ENCODE measurements at places on chromosomes 2 and 18.

DNA sequence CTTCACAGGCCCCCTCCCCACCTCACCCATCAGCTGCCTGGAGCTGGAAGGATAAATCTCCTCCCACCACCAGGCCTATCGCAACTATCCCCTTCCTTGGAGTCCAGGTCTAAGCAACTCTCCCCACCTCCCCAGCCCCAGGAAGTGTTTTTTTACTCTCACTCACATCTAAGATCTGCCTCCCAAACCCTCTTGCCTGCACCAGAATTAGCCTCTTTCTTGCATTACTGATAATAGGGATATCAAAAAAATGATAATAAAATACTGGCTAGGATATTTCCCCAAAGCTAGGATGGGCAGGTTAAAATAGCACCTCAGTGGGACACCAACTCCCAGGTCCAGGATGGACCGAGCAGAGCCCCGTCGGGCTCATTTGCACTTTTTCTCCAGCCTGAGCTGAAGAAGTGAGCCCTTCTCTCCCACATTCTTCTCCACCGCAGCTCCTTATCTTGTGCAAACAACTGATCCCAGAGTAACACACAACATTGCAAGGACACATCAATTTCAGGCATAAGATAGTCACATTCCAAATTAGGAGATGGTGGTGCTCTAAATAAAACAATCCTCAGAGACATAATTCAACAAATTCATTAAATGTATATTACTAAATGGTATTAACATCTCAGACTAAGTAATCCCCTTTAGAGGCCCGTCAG lies 17.7 kb upstream of the CIB4 start:
- DNase-seq: no peak

DNA sequence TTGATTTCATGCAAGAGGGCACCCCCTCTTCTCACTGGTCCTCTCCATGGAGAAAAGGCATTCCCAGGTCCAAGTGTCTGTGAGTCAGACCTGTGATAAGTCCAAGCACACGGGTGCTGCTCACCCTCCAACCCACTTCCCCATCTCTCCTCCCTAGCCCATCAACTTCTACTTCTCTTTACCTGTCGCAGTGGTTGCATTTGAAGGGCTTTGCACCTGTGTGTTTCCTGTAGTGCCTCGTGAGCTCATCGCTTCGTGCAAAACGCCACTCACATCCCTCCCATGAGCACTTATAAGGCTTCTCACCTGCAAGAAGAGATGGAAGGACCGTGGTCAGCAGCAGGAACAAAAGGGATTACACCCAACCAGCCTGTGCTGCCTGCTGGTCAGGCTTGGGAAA lies 77.5 kb downstream of the KLF7 start:
- DNase-seq: no peak

DNA sequence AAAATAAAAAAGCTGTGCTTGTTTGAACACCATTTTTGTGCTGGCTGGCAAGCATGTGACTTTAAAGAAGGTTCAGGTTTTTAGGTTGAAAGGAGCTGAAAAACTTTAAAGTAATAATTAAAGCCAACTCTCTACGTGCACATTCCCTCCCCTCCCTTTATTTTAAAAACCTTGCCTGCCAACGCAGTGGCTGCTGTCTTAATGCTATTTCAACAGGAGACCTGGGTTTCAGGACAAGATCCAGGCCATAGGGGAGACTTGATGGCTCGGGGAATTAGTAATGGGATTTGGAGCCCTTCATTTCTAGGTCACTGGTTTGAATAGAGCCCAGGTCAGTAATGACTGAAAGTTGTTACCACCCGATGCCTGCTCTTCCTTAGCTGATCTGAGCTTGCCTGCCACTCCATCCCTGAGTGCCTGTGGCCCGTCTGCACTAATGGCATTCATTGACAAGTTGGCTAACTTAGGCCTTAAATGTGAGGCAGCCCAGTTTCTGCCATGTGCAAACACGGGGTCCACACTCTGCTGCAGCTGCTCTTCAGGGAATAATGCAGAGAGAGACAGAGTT lies 1233.2 kb upstream of the ZEB2 start:
- DNase-seq: no peak

GRCh38 chr2:159396799-159397198 lies 110.3 kb upstream of the WDSUB1 start:
- no peak for DNase-seq
